ENCODE measurements at places on chromosomes 7 and 10.

- DNase-seq: no peak
Observed at GRCh38 chr10:66843396-66843795, 82.4 kb upstream of the LRRTM3 start.

GRCh38 chr10:94878649-94879048 is 59.8 kb upstream of the CYP2C9 start:
- no peak for DNase-seq

GRCh38 chr10:62554632-62555199 is 180.5 kb downstream of the ZNF365 start:
- DNase-seq: no peak

DNA sequence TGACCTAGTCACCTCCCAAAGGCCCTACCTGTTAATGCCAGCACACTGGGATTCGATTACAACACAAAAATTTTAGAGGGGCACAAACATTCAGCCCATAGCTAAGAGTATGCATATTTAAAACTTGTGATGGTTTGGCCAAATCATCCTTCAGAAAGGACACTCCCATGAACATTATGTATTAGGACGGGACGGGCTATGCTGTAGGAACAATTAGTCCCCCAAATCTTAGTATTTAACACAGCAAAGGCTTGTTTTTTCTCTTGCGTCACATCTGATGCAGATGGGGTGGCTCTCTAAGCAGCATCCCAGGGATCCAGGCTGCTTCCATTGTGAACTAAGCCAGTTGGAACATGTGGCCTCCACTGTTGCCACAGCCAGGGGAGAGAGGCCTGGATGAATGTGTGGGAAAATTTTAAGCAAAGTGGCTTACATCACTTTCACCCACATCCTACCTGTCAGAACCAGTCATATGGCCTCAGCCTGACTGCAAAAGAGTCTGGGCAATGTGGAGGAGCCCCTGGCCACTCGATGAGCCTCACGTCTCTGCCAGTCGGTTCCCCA is 26.6 kb downstream of the CHST3 start:
- no peak for DNase-seq

DNA sequence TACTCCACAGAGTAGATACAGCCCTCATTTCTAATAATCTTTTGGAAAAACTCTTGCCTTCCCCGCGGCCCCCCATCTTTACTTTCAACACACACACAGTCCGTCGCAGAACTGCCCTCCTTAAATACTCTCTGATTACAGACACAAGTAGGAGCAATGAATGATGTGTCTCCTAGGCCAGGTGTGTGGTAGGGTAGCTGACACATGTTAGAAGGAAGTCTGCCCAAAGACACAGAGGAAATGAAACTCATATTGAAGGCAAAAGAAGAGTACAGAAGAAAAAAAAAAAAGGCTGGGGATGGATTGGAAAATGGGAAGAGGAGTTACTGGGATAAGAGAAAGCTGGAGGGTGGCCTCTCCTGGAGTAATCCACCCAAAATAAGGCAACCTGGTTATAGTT is 14.6 kb downstream of the OPALIN start:
- DNase-seq: no peak

DNA sequence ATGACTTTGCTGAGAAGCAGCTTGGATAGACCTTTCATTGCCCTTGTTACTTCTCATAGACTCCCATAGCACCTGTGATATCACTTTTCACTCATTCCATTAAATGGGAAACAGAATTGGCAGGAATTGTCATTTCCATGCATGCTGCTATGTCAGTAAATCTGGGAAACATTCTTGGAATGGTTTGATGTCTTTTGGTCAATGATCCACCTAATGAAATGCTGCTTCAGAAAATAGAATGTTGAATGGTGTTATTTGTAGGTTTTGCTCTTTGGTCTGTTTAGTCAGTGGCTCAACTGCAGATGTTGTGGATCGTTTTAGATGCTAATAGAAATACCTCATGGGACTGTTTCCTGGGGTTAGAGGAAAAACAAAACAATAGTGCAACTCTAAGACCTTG is 127.8 kb downstream of the PLPP4 start:
- no peak for DNase-seq

- DNase-seq: no peak
Observed at GRCh38 chr7:44431091-44431608, 59.3 kb downstream of the NUDCD3 start.

DNA sequence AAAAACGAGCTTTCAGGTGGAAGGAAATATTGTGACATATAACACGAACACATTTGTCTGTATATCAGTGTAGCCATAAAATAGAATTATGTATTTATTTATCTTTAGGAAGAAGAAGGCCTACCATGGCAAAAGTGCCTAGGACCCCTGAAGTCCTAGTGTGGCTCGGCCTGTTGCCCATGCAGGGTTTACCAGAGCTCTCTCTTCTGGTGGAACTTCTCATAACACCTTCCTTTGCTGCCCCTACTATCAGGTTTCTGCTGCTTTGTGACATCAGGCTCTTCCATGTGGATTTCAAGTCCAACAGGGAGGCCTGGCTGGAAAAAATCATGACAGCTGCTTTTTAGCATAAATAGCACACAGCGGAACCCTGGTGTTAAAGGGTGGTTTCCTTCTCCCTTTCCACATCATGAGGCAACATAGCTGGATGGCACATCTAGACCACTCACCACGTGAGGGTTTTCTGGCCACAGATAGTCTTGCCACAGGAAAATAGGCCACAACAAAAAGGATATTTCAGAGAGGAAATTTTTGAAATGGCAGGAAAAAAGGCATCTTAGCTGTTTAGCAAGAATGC is 44.8 kb upstream of the ADO start:
- DNase-seq: peak; percentile 26

DNA sequence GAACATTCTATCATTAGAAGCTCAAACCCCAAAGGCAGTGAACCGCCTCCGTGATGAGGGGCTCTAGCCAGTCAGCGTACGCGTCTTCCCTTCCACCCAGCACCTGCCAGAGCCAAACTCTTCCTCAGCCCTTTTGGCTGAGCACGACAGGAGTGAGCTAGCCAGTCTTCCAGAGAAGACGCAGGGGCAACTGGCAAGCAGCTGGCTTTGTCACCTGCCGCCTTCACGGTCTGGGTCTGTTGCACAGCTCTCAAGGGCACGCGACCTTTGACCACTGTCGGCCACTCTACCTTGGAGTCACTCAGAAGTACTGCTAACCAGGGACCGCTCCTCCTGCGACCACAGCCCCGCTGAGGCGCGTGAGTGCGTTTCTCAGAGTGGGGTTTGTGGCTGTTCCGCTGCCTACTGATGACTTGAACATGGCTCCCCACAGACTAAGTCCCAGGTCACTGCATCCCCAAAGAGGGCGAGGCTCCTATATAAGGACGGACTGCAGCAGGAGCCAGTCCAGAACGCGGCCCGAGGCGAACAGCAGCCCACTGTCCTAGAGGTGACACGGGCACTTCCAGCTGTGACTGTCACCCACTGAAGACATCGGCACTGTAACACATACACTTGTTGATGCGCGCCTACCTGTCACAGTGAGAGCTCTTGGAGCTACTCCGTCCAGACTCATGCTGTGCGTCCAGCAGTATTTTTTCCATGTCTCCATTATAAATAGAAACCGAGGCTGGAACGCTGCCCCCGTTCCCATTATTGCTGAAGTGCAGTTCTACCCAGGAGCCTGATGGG is 8.4 kb downstream of the BNIP3 start:
- DNase-seq: no peak

- DNase-seq: peak; percentile 52
Observed at GRCh38 chr7:26329520-26330255, 38.0 kb downstream of the SNX10 start.

DNA sequence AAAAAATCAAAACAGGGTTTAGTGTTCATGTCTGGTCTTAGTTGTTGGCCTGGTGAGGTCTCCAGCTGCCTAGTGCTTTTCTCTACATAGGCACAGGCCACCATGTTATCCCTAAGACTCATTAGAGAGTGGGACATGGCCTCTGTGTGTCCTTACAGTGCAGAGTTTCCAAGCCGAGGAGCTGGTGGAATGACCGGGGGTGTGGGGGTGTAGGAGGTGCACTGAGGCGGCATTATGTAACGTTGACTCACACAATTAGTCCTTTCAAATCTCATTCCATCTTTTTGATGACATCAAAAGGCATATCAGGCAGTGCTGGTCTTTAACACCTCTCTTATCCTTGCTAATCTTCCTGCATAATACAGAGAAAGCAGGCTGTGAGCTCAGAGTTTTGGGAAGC is 71.3 kb downstream of the MTPN start:
- no peak for DNase-seq

DNA sequence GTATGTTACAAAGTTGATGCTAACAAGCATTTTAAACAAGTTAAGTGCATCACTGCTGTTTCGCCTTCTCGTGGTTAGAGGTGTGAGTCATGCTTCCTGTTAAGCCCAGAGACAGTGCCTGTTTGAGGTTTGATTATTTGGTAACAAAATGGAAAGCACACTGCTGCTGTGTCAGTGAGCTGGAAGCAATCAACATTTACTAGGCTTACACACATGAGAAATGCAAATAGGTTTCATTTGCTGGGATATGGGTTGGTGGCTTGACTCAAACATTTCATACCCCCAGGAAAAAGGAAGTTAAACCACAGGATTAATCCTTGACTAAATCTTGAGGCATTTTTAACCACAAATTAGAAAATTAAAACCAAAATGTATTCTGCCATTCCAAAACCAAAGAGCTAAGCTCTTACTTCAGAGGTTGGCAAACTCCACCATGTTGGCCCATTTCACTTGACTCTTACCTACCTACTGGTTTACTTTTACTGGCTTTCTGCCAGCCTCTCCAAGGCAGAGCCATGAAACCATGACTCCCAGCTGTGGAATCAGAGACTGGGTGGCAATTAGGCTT is 139.2 kb downstream of the ETV1 start:
- peak; percentile 31 for DNase-seq

DNA sequence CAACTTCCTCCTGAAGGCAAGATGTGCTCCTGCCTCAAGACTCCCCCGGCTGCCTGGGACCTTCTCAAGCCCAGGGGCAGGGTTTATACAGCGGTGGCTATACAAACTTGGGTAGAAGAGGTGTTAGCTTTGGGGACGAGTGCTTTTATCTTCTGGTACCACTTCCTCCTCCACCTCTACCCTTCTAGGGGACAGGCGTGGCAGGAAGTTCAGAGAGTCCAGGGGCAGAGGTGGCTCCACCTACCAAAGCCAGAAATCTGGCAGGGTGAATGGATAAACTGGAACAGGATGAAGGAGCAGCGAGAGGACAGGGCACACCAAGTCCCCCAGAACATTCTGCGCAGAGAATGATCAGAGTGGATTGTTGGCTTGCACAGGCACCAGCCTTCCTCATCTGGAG is 24.0 kb upstream of the TM9SF3 start:
- DNase-seq: no peak

DNA sequence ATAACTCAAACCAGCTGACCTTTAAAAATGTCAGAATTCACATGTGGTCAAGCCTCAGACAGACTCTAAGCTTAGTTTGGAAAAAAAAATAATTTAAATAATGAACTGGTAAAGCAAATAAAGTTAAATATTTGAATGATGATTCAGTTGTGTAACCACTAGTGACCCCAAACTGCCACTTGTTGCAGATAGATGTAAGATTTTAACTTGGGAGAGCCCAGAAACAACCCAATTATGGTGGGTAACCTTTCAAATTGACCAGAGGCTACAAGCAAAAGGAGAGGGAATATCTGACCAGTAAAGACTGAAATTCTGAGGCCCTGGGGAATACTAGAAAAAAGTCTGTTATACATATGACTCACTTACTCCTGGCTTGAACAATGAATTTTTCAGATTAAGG is 268.1 kb downstream of the HPSE2 start:
- no peak for DNase-seq

DNA sequence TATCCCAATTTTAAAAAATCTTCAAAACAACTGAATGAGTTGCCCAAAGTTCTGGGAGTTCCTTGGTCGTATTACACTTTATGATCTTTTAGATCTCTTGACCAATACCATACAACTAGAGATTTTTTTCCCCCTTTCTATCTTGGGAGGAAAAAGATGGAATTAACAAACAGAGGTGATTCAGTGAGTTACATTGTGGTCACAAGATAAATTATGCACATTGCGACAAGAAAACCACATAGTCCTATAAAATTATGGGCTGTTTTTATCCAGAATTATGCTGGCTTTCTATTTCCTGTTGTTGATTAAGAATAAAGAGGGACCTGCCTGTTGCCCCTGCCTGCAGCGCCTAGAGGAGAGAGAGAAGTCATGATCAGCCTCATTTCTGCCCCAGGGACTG is 8.2 kb upstream of the SGPL1 start:
- no peak for DNase-seq

DNA sequence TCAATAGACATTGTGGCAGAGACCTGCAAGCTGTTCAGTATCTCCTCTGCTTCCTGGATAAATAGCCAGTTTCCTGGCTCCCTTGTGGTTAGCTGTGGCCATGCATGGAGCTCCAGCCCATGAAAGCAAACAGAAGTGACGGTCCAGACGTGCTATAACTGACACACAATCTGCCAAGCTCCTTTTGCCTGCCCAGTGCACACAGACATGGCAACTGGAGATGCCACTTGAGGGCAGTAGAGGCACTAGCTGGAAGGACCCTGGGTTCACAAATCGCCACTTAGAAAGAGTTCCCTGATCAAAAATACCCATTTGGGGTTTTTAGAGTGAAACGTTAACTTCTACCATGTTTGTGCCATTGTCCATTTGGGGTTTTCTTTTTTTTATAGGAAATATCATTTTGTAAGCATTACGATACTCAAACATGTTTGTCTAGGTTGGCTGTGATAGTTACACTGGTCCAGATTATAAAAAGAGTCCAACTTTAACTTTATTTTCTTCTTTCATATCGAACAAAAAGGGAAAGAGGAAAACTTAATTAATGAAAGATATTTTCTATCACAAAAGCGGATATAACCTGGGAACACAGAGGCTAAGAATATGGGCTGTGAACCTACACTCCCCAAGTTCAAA is 31.3 kb downstream of the KIN start:
- DNase-seq: no peak

Measured in CD4-positive, alpha-beta T cell treated with Interferon gamma for 1 hour (primary cell).